ENCODE measurements at places on chromosomes 7 and 10.
A peak's percentile ranks its signal among the peaks of the same experiment; 100 is the strongest.

GRCh38 chr10:91511549-91512330 lies 101.6 kb downstream of the HECTD2 start:
- H3K4me1 ChIP-seq: peaks cover 14% of the 10 kb centered on the region
- DNase-seq: peak; percentile 67
- H3K27ac ChIP-seq: peak overlapping the region; percentile 68
- H3K27me3 ChIP-seq: no peaks in the 10 kb centered on the region
- H3K4me3 ChIP-seq: no peak overlapping the region

DNA sequence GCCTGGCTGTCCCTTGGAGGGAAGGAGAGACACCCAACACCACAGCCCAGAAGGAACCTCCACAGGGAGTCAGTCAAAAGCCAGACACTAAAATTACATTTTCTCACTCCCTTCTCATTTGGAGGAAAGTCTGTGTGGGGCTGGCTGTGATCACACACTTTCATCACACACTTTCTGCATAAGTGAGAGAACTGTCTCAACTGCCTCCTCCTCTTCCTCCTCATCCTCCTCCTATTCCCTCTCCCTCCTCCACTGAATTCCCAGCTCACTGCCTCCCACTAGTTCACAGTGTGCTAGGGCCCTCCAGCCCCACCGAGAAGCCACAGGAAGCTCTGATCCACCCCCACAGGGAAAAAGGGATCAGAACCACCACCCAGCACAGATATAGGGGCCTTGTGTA lies 91.6 kb downstream of the KCNMA1 start:
- H3K4me1 ChIP-seq: peaks cover 8% of the 10 kb centered on the region
- no peak overlapping the region for H3K4me3 ChIP-seq
- no peak overlapping the region for H3K27ac ChIP-seq
- no peaks in the 10 kb centered on the region for H3K27me3 ChIP-seq
- no peaks in the 10 kb centered on the region for H3K36me3 ChIP-seq

DNA sequence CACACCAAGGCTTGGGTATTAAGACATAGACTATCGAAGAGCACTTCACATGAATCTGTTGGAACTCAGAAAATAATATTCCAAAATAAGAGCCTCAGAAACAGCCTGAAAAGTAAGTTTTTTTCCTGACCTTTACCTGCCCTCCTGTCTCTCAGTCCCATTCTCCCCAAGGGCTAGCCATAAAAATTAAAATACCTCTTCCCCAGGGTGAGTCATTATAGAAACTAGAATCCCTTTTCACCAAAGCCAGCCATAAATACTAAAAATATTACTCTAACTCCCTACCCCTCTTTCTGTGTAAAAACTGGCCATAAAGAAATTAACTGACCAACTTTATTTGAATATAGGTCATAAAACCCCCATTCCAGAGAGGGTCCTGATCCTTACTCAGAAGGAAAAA lies 87.9 kb upstream of the TMEM106B start:
- DNase-seq: no peak
- no peaks in the 10 kb centered on the region for H3K36me3 ChIP-seq
- no peak overlapping the region for H3K27ac ChIP-seq
- H3K4me1 ChIP-seq: no peaks in the 10 kb centered on the region

GRCh38 chr10:6114299-6114698 lies 25.5 kb downstream of the RBM17 start:
- no peak overlapping the region for H3K4me3 ChIP-seq
- H3K36me3 ChIP-seq: peaks cover 58% of the 10 kb centered on the region
- peak; percentile 79 for DNase-seq
- H3K4me1 ChIP-seq: peaks cover 19% of the 10 kb centered on the region

GRCh38 chr10:75959912-75960311 lies 528.5 kb downstream of the LRMDA start:
- H3K4me3 ChIP-seq: no peak overlapping the region
- no peaks in the 10 kb centered on the region for H3K36me3 ChIP-seq
- DNase-seq: no peak
- peaks cover 10% of the 10 kb centered on the region for H3K4me1 ChIP-seq

DNA sequence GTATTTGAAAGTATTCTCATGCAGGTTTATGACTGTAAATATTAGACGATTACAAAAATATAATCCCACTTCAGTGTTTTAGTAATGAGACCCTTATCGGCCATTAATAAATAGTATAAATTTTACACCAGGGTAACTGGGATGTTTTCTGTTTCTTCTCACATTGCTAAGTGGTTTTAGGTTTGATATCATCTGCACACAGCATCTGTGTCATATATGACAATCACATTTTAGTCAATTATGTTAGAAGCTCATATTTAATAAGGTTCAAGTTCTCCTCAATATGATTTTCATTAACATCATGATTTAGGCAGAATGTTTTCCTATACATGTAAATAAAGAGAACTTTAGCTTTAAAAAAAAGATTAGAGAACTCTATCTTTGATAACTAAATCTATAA lies 66.8 kb downstream of the ATAD1 start:
- H3K27ac ChIP-seq: no peak overlapping the region
- H3K4me1 ChIP-seq: peaks cover 7% of the 10 kb centered on the region
- DNase-seq: no peak

DNA sequence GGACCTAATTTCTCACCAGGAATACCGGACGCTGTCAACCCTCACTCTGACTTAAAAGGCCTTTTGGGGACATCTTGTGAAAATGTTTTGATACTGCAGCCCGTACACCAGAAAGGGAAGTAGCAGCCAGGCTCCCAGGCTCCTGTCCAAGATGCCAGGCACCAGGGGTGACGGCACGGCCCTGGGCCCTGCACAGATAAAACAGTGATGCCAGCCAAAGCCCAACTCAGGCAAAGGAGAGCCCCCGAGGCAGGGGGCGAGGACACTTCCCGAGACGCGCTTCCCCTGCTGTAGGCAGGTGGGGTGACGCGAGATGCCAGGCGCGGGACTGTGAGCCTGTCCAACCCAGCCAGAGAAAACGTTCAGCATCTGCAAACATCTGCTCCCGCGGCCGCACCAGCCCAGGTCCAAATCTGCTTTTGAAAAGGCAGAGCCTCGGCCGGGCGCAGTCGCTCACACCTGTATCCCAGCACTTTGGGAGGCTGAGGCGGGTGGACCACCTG lies 15.7 kb downstream of the ZFAND2A start:
- H3K4me1 ChIP-seq: no peaks in the 10 kb centered on the region
- H3K4me3 ChIP-seq: no peak overlapping the region
- H3K27ac ChIP-seq: no peak overlapping the region
- no peaks in the 10 kb centered on the region for H3K36me3 ChIP-seq

DNA sequence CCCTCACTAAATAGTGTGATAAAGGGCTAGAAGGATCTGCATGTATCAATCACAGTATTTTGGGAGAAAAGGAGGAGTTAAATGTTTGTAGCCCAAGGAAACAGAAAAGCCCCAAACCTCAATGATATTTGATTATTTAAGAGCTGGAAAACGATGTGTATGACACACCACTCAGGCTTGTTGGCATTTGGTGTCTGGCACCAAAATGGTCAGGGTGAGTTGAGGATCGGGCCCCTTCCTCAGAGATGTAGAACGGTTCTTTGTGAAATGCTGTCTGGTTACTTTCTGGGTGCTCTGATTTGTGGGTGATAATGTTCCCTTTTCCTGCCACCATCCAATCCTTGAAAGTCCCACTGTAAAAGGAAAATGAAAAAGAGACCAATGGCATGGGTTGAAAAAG lies 113.7 kb downstream of the CCDC3 start:
- peak; percentile 50 for DNase-seq
- no peak overlapping the region for H3K27ac ChIP-seq
- H3K4me1 ChIP-seq: peaks cover 3% of the 10 kb centered on the region
- H3K36me3 ChIP-seq: no peaks in the 10 kb centered on the region
- no peak overlapping the region for H3K4me3 ChIP-seq

- DNase-seq: no peak
- H3K27ac ChIP-seq: no peak overlapping the region
- no peaks in the 10 kb centered on the region for H3K36me3 ChIP-seq
- H3K4me3 ChIP-seq: no peak overlapping the region
Observed at GRCh38 chr7:20742913-20743312, 43.8 kb downstream of the SP8 start.

DNA sequence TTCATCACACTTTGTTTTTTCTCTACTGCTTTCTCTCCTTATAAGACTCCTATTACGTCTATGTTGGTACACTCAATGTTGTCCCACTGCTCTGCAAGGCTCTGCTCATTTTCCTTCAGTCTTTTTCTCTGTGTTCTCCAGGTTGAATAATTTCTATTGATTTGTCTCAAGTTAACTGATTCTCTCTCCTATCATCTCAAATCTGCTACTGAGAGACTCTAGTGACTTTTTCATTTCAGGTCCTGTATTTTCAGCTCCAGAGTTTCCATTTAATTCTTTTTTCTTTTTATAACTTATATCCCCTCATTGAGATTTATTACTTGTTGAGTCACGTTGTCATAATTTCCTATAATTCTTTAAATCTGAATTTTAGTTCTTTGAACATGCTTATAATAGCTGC lies 100.9 kb downstream of the RNLS start:
- peak; percentile 26 for DNase-seq
- no peak overlapping the region for H3K4me3 ChIP-seq
- no peak overlapping the region for H3K27ac ChIP-seq
- H3K36me3 ChIP-seq: no peaks in the 10 kb centered on the region

GRCh38 chr10:20473023-20473760 lies 423.9 kb downstream of the NEBL start:
- no peak for DNase-seq
- H3K27me3 ChIP-seq: no peaks in the 10 kb centered on the region
- H3K27ac ChIP-seq: no peak overlapping the region
- no peaks in the 10 kb centered on the region for H3K36me3 ChIP-seq
- no peak overlapping the region for H3K4me3 ChIP-seq
- H3K4me1 ChIP-seq: no peaks in the 10 kb centered on the region

- H3K27ac ChIP-seq: no peak overlapping the region
- no peaks in the 10 kb centered on the region for H3K36me3 ChIP-seq
- H3K4me3 ChIP-seq: no peak overlapping the region
- no peak for DNase-seq
Observed at GRCh38 chr10:116879817-116880216, 30.5 kb downstream of the ENO4 start.

DNA sequence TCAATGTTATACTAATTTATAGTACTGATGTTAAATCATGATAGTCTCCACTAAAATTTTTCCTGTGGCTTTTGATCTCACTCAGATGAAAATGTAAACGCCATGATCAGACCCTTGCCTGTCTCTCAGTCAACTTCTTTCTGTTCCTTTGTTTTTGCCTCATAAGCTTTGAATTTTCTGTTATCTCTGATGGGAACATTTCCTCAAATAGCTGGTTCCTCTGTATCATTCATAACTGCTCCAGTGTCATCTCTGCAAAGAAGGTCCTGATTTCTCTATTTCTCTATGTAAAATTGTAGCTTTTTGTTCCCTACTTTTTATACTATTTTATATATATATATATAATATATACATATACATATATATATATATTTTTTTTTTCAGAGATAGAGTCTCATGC lies 67.5 kb downstream of the GPR141 start:
- no peak for DNase-seq
- no peak overlapping the region for H3K4me3 ChIP-seq
- H3K36me3 ChIP-seq: no peaks in the 10 kb centered on the region
- H3K27ac ChIP-seq: no peak overlapping the region
- H3K27me3 ChIP-seq: no peaks in the 10 kb centered on the region

DNA sequence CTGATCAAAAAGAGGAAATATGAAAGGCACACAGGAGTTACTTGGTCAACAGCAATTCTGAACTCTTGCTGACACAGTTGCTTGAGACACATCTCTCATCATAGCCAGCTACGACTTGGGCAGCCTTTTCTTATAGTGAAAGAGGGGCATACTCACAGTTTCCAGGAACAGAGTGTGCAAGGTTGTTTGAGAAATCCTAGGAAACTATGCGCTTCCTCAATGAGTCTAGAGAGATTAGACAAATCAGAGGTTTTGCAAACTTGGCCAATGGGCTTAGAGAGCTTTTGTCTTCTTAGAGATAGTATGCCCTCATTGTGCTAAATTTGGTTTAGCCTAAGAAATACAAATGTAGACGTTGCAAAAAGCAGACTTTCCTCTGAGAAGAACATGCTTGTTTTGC lies 370.4 kb downstream of the HGF start:
- H3K4me1 ChIP-seq: no peaks in the 10 kb centered on the region
- no peaks in the 10 kb centered on the region for H3K36me3 ChIP-seq
- DNase-seq: no peak
- no peak overlapping the region for H3K27ac ChIP-seq
- H3K27me3 ChIP-seq: no peaks in the 10 kb centered on the region

GRCh38 chr10:96577069-96577468 lies 9.7 kb downstream of the TM9SF3 start:
- peaks cover 7% of the 10 kb centered on the region for H3K36me3 ChIP-seq
- DNase-seq: no peak
- no peaks in the 10 kb centered on the region for H3K27me3 ChIP-seq
- peaks cover 4% of the 10 kb centered on the region for H3K4me1 ChIP-seq
- no peak overlapping the region for H3K4me3 ChIP-seq

DNA sequence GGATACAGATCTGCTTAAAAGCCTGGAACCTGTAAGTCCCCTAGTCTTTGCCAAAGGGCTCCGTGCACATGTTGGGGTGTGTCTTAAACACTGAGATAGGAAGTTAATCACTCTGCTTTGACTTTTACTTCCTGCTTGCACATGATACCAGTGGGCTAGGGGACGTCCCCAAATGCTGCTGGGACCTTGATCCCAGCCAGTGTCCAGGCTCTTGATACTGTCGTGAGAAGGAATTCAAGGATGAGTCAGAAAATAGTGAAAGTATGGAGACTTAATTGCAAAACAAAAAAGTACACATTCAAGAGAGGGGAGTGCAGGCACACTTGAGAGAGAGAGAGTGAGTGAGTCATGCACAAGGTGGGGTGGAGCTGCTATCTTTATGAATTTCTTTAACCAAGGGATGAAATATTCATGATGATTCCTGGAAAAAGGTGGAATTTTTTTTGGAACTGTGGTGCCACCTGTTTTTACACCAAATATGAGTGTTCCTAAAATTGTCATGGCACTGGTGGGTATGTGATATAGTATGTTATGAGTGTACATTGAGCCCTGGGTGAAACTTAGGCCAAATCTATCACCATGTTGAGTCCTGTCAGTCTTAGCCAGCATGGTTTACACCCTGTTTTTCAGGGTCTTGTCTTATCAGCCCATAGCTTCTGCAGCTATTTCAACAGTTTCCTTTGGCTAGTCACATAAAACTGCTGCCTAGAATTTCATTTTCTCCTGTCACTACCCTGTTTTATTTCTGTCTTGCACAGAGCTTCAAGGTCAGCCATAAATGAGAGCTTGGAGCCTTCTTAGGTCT lies 88.3 kb upstream of the CYP26C1 start:
- H3K36me3 ChIP-seq: no peaks in the 10 kb centered on the region
- DNase-seq: peak; percentile 94
- H3K27ac ChIP-seq: peak overlapping the region; percentile 1
- peaks cover 14% of the 10 kb centered on the region for H3K4me1 ChIP-seq
- H3K27me3 ChIP-seq: no peaks in the 10 kb centered on the region

- no peak for DNase-seq
- H3K27ac ChIP-seq: no peak overlapping the region
- H3K27me3 ChIP-seq: no peaks in the 10 kb centered on the region
Observed at GRCh38 chr10:14623931-14624330, 150.8 kb downstream of the FAM107B start.

GRCh38 chr7:11593322-11593721 lies 238.7 kb downstream of the THSD7A start:
- DNase-seq: no peak
- H3K27ac ChIP-seq: no peak overlapping the region
- no peak overlapping the region for H3K4me3 ChIP-seq
- H3K27me3 ChIP-seq: no peaks in the 10 kb centered on the region
- no peaks in the 10 kb centered on the region for H3K36me3 ChIP-seq
- no peaks in the 10 kb centered on the region for H3K4me1 ChIP-seq

Data from osteoblast (primary cell).